WTC11 (cell line): ENCODE measurements at places on chromosomes 7 and 10.

DNA sequence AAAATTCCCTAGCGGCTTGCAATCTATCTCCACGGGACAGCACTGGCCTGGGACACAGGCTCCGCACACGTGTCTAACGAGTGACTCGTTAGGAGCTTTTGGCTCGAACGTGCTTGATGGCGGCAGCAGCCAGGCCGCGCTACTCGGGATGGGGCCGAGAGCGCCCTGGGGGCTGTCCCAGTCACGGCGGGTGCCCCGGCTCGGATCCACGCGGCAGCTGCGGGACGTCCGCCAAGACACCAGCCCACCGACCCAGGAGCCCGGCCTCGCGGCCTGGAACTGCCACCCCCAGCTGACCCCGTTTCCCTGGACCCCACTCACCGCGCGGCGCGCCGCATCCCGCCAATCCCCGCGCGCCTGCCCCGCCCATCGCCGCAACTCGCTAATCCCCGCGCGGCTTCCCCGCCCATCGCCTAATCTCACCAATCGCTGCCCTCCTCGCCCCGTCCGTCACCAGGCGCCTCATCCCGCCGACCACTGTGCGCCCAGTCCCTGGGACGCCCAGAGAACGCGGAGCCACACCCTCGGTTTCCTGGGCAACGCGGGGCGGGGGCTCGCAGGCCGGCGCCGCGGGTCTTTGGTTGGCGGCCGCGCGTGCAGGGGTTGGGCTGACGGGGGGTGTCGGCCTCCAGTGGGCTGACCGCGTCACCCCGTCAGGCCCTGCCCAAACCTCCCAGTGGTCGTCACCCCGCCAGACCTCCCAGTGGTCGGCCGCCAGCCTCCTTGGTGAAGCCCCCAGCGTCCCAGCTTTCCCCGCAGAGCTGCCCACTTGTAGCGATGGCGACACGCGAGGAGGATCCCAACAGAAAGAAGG, at the start of gene POLD2:
TSS of gene POLD2 (minus strand) at position 359 of the 814 bp plus-strand sequence. CDS start 1,495 bp downstream, outside the sequence.
- DNase-seq: peak; percentile 98

GRCh38 chr10:124155781-124156435, 62.5 kb upstream of the CHST15 start:
- no peak for DNase-seq

DNA sequence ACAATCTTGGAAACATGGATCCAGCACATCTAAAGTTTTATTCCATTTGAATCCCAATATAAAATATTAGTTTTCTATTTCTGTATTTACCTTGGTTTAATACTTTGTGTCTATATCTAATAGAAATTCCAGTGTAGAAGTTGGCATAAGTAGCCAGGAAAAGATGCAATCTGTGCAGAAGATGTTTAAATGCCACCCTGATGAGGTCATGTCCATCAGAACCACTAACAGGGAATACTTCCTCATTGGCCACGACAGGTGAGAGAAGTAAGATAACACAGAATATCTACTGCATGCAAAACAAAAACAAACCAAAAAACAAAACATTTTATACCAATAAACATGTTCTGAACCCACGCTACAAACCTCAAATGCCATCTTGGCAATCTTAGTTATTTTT, 15.7 kb downstream of the PLEKHS1 start:
- no peak for DNase-seq

GRCh38 chr7:95245828-95246500, 78.4 kb downstream of the PON1 start:
- DNase-seq: no peak

DNA sequence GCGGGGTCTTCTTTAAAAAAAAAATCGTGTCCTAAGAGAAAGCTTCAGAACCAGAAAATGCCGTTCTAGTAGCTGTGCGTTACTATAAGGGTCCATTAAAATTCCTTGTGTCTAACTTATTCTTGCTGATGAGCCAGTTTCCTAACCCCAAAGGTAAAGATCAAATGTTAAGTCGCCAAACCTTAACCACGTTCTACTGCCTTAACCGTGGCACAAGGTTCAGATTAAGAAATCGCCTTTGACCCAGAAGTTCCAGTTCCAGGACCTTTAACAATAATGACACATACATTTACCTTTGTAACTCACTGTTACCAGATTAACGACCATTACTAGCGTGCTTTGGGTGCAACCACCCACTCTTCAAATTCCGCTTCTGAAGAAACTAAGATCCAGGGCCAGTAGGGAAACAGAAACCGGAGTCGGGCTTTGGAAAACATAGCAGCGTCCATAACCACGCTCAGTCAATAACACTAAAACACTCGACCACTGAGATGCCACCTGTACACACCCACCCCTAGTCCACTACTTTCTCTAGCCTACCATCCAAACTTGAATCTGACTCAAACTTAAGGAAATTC, 620 bp downstream of the BET1 start:
- DNase-seq: no peak

- DNase-seq: no peak
Observed at GRCh38 chr7:70782796-70783195, 349.1 kb upstream of the GALNT17 start.

GRCh38 chr7:84640637-84641036, 446.0 kb upstream of the SEMA3A start:
- DNase-seq: no peak

- no peak for DNase-seq
Observed at GRCh38 chr7:107551936-107552335, 11.8 kb downstream of the COG5 start.

DNA sequence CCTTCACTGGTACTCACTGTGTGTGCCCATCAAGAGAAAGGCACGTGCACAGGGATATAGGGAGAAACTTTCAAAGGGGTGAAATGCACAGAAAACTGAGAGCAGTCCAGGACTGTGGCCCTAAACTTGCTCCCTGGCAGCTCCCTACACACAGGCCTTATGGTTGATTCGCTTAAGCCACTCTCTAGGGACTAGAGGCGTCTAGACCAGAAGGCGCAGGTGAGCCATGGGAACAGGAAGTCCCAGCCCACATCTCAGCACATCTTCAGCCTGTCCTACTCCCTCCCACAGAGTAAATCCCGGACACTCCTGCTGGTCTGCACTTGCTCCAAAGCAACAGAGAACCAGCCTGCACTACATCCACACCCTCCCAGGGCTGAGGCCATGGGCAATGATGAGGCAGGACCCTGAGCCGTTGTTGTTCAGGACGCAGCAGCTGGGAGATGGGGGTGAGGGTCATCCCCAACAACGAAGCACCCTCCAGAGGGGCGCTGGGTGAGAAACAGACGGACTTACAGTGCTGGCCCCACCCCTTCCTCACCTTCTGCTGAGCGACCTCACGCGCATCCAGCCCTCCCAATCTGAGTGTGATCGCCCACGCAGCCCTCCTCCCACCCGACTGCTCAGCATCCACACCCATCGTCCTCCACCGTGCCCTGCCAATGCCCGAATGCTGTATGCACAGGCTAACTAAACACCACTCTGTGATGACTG, 109.3 kb downstream of the TNS3 start:
- DNase-seq: no peak

- DNase-seq: peak; percentile 74
Observed at GRCh38 chr10:69092959-69093850, 5.3 kb downstream of the SRGN start.

DNA sequence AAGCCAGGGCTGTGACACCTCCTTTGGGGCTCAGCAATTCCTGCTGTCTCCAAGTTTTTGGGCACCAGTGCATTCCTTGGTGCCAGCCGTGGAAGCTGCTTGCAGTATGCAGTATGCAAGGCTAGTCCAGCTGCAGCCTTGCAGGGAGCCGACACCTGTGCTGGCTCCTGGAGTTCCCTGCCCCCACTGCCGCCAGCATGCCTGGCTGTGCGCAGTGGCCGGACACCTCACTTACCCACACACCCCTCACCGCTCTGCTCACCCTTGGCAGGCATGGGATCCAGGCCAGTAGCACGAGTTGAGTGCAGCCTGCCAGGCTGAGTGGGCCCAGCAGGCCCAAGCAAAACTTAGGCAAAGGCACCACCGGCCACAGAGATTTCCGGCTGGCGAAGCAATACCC, 77.4 kb downstream of the SAMD9 start:
- peak; percentile 28 for DNase-seq

GRCh38 chr10:125227546-125227945, 67.2 kb upstream of the CTBP2 start:
- no peak for DNase-seq

DNA sequence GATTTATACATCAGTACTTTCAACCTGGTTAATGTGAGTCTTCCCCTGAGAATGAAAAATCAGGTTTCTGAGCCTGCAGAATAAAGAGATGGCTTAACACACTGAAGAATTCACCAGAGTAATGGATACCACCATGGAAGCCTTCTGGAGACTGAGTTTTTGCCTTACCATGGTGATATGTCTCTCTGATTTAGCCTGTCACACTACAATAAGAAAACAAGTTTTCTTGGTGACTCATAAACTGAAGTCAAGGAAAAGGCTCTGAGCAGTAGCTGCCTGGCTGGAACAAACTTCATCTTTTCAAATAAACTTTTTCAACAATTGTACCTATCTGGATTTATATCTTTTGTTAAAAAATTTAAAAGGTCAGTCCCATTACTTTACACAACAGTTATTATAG, 229.0 kb downstream of the PRPF18 start:
- no peak for DNase-seq

DNA sequence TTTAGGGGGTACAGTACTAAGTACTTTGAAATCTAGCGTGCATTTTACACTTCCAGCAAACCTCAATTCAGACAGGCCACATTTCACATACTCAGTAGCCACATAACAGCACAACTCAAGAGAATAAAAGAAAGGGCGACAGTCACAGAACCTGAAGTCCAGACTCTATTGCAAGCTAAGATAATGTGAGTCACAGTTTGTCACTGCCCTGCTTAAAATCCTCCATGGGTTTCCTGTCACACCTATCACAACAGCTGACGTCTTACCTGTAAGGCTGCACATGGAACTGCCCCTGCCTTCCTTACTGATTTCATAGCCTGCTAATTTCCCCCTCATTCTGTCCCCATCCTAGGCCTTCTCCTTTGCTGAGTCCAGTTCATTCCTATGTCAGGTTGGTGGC, 16.1 kb upstream of the CDK14 start:
- DNase-seq: no peak

DNA sequence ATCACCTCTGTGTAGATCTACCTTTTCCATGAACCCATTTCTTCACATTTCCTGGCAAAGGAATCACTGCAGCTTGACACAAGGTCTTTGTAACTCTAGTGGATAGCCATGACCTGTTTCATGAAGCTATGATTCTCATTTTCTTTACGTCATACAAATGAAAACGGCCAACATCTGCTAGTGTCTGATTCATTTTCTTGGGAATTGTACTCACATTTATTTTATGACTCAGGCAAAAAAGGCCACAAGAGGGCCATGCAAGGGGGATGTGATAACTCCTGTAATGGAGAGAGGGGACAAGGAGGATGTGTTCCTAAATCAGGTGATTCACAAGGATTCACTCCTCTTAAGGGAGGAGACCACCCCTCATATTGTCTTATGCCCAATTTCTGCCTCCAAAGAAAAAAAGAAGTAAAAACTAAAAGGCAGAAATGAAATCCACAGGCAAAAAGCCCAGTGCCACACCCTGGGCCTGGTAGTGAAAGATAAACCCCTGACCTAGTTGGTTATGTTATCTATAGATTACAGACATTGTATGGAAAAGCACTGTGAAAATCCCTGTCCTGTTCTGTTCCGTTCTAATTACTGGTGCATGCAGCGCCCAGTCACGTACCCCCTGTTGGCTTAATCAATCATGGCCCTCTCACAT, 249.9 kb downstream of the IPMK start:
- DNase-seq: no peak

- DNase-seq: no peak
Observed at GRCh38 chr10:63561341-63561740, 40.1 kb downstream of the REEP3 start.

DNA sequence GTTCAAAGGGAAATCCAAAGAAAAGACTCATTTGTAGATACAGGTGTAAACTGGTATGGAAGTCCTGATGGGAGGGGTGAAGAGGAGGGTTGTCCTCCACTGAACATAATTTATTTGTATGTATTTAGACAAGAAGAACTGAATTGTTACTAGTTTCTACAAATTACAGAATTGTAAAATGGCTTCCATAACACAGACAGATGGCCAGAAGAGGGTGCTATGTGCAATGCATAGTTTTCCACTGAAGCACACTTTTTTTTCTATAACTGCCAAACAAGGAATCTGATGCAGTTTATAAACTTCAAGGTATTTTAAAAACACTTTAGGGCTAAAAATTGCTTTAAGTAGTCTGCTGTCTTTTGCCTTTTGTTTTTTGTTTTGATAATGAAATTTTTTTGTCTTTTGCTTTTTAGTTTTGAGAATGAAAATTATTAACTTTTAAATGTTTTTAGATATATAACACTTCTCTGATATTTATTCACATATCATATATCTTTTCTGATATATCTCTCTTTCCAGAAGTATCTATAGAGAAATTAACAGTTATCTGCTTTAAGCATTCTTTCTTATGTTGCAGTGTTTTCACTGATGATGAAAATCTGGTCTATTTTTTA, 58.5 kb downstream of the PHYHIPL start:
- DNase-seq: no peak

- no peak for DNase-seq
Observed at GRCh38 chr10:109895095-109895818, 28.1 kb downstream of the XPNPEP1 start.

GRCh38 chr7:107614425-107614824, 34.4 kb downstream of the BCAP29 start:
- no peak for DNase-seq

GRCh38 chr7:3518546-3518945, 217.5 kb downstream of the SDK1 start:
- DNase-seq: no peak

- no peak for DNase-seq
Observed at GRCh38 chr10:106903180-106903579, 261.3 kb downstream of the SORCS1 start.

GRCh38 chr7:79610313-79610712, 156.8 kb upstream of the MAGI2 start:
- DNase-seq: no peak

GRCh38 chr10:70381471-70382421, 679 bp downstream of the LRRC20 start:
- peak; percentile 62 for DNase-seq

GRCh38 chr7:30335763-30336487, 51.5 kb downstream of the ZNRF2 start:
- no peak for DNase-seq
